ENCODE measurements at places on chromosomes 2 and 18.

DNA sequence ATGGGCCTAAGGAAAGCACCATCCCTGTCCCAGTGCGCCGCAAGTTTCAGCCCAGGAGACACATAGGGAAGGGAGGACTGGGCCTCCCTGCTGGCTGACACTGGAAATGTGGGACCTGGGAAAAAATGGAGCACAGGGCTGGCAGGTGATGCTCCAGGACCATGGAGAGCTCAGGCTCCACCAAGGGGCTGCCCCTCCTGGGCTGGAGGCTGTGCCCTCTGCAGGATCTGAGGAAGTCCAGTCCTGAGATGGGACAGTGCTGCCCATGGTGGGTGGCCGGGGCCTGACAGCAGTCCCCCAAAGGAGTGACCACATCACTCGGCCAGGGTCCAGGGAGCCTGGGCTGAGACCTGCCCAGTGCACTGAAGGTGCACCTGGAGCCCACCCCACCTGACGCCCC lies 108.6 kb upstream of the TEKT4 start:
- DNase-seq: no peak

DNA sequence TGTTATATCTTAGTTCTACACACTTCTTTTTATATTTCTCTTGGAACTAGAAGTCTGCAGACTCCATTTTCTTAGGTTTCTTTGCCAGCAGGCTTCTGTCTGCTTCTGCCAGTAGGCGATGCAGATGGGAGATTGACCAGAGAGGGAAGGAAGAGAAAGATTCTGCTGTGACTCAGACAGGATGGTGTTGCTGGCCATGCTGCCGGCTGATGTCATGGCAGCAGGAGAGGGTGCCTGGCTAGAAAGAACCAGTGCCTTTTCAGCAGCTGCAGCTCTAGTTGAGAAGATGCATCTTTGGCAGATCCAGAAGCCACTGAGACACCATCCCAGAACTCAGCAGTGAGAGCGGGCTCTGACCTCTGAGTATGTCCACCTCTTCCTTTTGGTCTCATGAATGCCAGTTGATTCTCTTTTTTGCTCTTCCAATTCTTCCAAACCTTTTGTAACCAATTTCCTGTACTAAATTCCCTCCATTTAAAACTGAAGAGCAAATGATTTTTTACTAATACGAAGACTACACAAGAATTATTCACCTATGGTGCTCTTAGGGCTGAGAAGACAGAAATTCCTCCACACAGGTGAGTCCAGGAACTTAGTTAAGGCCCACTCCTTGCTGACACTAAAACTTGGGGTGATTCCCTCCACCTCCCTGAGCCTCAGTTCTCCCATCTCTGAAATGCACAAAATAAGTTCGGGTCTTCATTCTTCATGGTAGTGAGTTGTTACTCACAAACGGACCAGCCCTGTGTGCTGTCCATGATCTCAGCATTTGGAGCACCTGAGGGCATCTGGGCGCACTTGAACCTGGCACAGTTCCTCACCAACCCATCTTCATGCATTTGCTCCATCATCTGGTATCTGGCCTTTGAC lies 200.7 kb downstream of the MYCN start:
- no peak for DNase-seq

DNA sequence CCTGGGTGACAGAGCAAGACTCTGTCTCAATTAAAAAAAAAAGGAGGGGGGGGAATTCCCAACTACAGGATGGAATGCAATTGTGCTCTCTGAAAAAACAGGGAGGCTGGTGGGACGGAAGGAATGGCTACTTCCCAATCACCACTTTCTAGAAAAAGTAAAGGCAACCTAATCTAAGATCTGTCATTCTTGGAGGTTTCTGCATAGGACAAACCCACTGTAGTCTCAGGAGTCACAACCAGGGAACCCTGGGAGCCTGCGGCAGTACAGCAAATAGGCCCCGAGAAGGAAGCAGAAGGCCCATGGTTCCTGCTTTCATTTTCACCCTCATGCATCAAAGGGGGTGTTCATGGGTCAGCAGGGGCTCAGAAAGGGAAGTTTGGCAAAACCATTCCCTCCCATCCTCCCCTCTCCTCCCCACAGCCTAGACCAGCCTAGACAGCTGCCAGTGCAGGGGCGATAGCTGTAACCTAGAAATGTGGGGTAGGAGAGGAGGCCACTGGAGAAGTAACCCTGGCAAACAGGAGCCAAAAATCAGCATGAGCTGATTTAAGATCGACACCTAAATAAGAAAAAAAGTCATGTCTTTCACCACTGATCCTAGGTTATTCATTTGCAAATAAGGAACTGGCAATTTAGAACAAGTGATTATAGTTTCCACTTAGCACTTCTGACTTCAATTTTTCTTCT lies 48.0 kb downstream of the TRABD2A start:
- DNase-seq: no peak

DNA sequence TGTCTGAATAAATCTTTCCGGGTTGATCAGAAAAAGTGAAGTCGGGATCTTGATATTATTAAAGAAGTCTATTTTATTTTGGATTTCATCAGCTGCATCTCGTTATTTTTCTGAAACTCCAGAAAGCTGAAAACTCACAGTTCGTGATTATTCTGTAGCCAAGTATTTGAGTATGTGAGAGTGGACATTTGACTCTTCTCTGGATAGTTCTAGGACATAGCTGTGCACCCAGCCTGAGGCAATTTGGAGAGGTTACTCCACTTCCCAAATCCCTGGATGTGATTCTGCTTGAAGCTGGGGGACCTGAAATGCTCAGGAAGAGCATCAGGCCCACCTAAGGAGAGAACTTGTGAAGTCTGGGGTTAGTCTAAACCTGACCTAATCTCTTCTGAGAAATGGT lies 117.6 kb upstream of the PID1 start:
- no peak for DNase-seq

- no peak for DNase-seq
These were observed 72.9 kb downstream of the BIN1 start for GRCh38 chr2:127034051-127034450.

DNA sequence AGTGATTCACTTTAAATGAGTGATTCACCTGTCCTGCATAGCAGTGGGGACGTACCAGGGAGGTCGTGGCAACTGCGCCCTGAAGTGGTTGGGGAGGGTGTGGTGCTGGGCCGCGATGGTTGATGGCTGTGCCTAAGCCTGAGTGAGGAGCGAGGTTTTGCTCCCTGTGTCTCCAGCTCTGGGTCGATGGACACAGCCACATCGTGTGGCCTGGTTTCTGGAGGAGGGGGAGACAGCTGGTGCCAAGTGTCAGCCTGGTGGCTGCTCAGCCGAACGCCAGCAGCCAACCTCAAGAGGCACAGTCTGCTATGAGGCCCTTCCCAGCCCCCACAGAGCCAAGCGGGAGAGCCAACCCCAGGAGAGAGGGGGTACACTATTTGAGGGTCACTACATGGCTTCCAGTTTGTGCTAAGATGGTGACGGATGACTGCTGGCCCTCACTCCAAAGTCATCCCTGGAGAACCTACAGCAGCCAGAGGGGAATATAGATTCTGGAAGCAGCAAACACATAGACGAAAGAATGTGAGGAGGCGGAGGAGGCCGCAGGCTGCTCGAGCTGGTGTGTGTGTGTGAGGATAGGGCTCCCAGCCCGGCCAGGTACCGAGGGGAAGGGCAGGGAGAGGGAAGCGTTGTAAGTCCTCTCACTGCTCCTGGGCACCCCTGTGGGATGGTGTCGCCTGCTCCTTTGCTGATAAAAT lies 58.6 kb upstream of the OTOF start:
- DNase-seq: no peak

GRCh38 chr2:204027091-204027490 lies 90.5 kb downstream of the ICOS start:
- DNase-seq: no peak

GRCh38 chr2:199861132-199861774 lies 10.3 kb upstream of the FTCDNL1 start:
- no peak for DNase-seq

GRCh38 chr2:168819829-168820489 lies 17.5 kb downstream of the NOSTRIN start:
- no peak for DNase-seq

GRCh38 chr2:19895535-19895934 lies 6.2 kb downstream of the TTC32 start:
- DNase-seq: no peak

GRCh38 chr2:157264099-157264498 lies 6.6 kb downstream of the GALNT5 start:
- DNase-seq: no peak

GRCh38 chr2:44170311-44170717 lies 1.6 kb downstream of the PPM1B start:
- DNase-seq: no peak

DNA sequence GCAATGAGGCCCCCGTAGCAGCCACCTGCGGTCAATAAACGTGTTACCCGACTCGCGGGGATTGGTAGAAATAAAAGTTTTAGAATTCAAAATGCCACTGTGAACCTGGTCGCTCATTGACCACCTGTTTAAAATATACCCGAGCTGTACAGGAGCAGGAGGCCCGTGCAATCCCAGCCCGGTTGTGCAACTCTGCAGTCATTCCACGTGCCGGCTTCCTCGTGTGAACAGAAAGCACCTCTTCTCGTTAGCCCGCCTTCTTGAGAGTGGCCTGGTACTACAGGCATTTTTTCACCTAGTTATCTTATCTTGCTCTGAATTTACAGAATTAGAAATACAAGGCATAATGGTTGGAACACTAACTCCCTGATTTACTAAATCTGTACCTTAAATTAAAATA lies 660.7 kb downstream of the GALR1 start:
- no peak for DNase-seq

DNA sequence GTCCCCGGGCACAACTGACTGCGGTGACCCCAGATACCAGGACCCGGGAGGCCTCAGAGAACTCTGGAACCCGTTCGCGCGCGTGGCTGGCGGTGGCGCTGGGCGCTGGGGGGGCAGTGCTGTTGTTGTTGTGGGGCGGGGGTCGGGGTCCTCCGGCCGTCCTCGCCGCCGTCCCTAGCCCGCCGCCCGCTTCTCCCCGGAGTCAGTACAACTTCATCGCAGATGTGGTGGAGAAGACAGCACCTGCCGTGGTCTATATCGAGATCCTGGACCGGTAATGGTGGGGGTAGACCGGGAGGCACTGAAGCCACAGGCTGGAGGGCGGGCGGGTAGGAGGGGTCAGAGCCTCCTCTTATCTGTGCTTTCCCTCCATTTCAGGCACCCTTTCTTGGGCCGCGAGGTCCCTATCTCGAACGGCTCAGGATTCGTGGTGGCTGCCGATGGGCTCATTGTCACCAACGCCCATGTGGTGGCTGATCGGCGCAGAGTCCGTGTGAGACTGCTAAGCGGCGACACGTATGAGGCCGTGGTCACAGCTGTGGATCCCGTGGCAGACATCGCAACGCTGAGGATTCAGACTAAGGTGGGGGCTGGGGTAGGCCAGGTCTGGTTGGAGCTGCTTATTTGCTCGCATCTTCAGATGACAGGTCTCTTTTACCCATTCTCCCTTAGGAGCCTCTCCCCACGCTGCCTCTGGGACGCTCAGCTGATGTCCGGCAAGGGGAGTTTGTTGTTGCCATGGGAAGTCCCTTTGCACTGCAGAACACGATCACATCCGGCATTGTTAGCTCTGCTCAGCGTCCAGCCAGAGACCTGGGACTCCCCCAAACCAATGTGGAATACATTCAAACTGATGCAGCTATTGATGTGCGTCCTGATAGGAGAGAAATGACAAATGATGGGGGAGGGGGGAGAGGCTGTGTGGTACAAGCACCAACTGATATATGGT lies 780 bp downstream of the HTRA2 start:
- no peak for DNase-seq

DNA sequence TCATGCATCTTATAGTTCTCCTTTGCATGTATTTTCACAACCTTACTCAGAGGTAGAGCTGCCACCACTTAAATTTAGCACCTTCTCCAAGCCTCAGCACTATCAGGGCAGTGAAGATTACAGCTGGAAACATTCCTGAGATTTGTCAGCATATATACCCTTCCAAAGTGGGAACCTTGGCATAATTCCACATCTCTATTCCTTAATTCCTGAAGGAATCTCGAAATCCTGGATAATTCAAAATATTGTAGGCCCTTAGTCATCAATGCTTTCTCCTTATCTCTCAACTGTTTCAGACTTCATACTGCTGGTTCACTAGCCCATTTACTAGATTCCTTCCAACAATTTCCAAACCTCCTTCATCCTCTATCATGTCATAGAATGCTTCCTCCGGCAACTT lies 87.4 kb downstream of the ITSN2 start:
- no peak for DNase-seq

DNA sequence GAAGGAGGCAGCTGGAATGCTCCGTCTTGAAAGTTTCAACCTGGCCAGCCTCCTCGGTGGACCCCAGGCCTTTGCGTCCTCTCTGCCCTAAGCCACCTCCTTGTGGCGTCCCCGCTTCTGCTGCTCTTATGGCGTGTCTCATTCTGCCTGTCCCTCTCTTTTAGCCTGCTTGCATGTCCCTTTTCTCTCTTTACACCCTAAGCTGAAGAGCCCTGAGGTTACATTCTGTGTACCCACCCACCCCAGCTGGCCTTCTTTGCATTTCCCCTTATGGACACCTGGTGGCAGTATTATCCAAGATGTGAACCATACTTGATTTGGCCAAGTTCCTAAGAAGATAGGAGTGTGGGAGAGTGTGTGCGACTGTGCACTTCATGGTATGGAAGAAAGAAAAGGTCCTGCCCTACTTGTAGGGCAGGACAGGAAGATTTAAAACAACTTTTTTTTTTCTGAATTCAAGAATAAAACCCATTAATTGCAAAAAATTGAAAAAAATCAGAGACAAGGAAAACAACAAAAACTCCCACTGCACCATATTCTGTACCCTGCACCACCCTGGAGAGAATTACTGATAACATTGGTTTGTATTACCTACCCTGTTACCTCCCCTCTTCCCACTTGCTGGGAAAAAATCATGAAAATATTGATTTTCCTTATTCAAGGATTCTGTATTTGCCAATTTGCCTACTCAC lies 77.4 kb downstream of the DYSF start:
- no peak for DNase-seq

GRCh38 chr18:78799382-78800089 lies 180.1 kb upstream of the SALL3 start:
- no peak for DNase-seq

DNA sequence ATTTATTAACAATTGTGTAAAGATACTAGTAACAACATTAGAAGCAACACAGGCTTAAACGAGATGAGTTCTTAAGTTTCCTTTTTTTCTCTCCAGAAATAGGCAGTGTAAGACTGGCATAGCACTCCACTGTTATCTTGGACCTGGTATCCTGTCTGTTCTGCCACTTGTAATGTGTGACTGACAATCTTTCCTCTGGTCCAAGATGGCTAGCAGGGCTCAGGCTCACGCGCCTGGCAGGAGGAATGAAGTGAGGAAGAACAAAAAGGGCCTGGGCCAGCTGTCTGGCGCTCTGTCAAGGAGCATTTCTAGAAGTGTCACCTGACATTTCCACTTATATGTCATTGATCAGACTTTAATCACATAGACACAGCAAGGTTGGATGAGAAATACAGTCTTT lies 31.6 kb upstream of the CCDC195 start:
- no peak for DNase-seq

DNA sequence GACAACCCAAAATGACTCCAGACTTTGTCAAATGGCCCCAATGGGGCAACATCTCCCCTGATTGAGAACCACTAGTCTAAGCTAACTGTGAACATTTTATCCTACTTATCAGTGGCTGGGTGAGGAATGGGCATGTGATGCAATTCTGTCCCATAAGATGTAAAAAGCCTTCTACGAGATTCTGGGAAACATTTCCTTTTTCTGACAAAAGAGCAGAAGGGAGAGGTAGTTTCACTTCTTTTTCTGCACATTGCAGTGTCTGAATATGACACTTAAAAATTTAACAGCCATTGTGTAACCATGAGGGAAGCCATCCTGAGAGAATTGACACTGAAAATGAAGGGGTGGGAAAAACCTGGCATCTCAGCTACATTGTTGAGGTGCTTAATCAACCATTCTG lies 17.3 kb upstream of the MARCHF4 start:
- DNase-seq: no peak

GRCh38 chr18:78793313-78794070 lies 186.1 kb upstream of the SALL3 start:
- no peak for DNase-seq
